Adrenal gland (tissue), 19 donors: ENCODE measurements at places on chromosomes 11 and 22.
A peak's percentile ranks its signal among the peaks of the same experiment; 100 is the strongest.

- H3K4me3 ChIP-seq = peak overlapping the region; percentile 42
- no peaks in the 10 kb centered on the region for H3K27me3 ChIP-seq
- DNase-seq = no peak
- peak overlapping the region; percentile 58 for H3K27ac ChIP-seq
- no peaks in the 10 kb centered on the region for H3K36me3 ChIP-seq
Observed at GRCh38 chr11:69297787-69298266, 3.9 kb downstream of the MYEOV start.

GRCh38 chr11:112425121-112425520 lies 164.5 kb upstream of the PLET1 start:
- H3K27ac ChIP-seq = no peak overlapping the region
- no peaks in the 10 kb centered on the region for H3K27me3 ChIP-seq
- DNase-seq = no peak
- H3K36me3 ChIP-seq = no peaks in the 10 kb centered on the region
- H3K4me3 ChIP-seq = no peak overlapping the region

DNA sequence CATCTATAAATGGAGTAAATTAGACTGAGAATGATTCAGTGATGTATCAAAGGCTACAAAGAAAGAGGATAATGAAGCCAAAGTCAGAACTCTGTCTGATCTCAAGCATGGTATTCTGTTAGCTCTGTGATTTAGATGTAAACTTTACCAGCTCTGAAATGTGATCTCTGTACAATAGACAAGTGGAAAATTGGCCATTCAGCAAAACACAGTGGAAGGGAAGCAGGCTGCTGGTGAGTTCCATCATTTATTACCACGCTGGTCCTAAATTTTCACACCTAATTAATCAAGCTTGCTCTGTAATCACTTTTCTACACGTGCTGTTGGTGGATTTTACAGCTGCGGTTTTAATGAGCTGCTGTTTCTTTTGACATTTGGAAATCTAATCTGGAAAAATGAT lies 145.1 kb upstream of the OPCML start:
- DNase-seq = no peak
- no peaks in the 10 kb centered on the region for H3K4me1 ChIP-seq
- H3K4me3 ChIP-seq = no peak overlapping the region
- H3K36me3 ChIP-seq = no peaks in the 10 kb centered on the region
- no peaks in the 10 kb centered on the region for H3K27me3 ChIP-seq

DNA sequence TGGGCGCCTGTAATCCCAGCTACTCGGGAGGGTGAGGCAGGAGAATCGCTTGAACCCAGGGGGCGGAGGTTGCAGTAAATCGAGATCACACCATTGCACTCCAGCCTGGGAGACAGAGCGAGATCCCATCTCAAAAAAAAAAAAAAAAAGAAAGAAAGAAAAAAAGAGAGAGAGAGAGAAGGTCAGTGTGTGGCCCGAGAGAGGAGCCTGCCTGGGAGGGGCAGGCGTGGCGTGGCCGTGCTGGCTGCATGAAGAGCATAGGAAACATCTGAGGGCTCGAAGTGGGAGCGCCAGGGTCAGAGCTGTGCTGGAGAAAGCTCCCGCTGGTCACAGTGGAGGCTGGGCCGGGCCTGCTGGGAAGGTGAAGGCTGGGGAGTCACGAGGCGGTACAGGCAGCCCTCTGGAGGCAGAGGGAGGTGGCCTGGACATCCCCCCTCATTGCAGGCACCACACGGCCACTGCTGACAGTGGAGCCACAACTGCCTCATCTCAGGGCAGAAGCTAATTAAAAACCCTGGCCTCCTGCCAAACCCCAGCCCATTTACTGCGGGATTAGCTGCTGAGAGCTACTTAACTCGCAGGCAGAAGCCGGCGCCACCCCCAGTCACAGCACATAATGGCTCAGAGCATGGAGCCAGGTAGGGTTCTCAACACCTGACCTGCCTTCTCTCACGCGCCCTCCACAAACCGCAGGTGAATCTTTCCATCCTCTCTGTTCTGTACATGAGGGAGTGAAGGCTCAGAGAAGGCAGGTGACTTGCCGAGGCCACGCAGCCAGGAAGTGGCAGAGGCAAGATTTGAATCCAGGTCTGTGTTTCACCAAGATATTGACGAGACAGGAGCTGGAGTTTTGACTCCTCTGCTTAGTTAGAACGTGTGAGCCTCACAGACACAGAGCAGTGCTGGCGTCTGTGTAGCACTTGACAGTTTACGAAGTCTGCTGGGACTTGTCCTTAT lies 32.6 kb downstream of the NFAM1 start:
- no peaks in the 10 kb centered on the region for H3K27me3 ChIP-seq
- no peak overlapping the region for H3K27ac ChIP-seq
- DNase-seq = no peak
- H3K4me3 ChIP-seq = no peak overlapping the region
- H3K4me1 ChIP-seq = peaks cover 8% of the 10 kb centered on the region

GRCh38 chr11:66068154-66068821 lies 1.8 kb upstream of the PACS1 start:
- peak; percentile 85 for DNase-seq
- peak overlapping the region; percentile 94 for H3K27ac ChIP-seq
- no peaks in the 10 kb centered on the region for H3K27me3 ChIP-seq

- DNase-seq = no peak
- H3K27me3 ChIP-seq = no peaks in the 10 kb centered on the region
- no peaks in the 10 kb centered on the region for H3K4me1 ChIP-seq
- no peak overlapping the region for H3K4me3 ChIP-seq
- no peak overlapping the region for H3K27ac ChIP-seq
Observed at GRCh38 chr11:84819128-84819527, 808.0 kb downstream of the DLG2 start.

DNA sequence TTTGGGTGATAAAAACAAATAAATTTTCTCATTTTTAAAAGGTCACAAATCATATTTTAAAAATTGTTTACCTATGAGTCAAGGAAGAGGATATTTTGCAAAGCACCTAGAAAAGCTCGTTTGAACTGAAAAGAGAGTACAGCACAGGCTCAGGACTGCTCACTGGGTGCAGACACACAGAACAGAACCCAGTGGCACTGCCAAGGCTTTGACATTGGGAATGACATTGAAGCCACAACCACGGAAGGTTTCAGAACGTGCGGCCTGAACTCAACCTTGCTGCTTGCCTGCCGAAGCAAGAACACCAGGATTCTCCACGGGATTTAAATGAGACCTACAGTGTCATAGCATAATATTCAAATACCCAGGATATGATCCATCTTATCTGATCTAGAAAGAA lies 597.1 kb upstream of the B3GAT1 start:
- DNase-seq = no peak
- H3K4me1 ChIP-seq = no peaks in the 10 kb centered on the region
- H3K27ac ChIP-seq = no peak overlapping the region
- no peaks in the 10 kb centered on the region for H3K27me3 ChIP-seq

DNA sequence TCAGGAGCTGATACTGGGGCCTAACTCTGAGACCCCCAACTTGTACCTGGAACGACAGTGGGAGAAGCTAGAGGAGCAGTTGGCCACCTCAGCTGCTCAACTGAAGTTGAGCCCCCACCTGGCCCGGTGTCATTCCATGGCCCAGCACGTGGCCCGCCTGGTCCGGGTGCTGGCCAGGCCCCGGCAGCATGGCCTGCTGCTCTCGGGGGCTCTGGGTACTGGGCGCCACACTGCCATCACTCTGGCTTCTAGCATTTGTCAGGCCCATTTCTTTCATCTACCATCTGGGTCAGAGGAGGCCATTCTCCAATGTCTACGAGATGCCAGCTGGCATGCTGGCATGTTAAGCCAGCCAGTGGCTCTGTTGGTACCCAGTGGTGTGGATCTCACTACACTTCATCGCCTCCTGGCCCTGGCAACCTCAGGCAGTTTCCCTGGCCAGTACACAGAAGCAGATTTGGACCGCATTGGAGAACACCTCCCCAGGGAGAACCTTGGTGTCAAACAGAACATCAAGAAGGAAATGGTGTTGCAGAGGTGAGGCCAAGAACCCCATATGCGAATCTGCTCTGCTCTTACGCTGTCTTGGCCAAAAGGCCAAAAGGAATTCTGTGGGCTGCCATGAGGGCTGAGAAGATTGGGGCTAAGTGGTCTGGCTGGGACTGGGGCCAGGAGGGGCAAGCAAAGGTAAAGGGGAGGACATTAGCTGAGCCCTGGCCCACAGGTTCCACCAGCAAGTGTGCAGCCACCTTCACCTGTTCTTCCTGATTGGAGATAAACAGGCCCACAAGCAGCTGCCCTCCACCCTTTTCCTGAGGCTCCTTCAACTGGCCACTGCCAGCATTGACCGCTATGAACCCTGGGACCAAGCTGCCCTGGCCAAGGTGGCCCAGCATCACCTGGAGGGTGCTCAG lies 45.4 kb downstream of the RRP8 start:
- no peaks in the 10 kb centered on the region for H3K27me3 ChIP-seq
- no peaks in the 10 kb centered on the region for H3K36me3 ChIP-seq
- H3K27ac ChIP-seq = no peak overlapping the region
- no peak for DNase-seq
- H3K4me1 ChIP-seq = no peaks in the 10 kb centered on the region
- no peak overlapping the region for H3K4me3 ChIP-seq
